HS-5 (cell line): ENCODE measurements at places on chromosomes 2 and 18.

DNA sequence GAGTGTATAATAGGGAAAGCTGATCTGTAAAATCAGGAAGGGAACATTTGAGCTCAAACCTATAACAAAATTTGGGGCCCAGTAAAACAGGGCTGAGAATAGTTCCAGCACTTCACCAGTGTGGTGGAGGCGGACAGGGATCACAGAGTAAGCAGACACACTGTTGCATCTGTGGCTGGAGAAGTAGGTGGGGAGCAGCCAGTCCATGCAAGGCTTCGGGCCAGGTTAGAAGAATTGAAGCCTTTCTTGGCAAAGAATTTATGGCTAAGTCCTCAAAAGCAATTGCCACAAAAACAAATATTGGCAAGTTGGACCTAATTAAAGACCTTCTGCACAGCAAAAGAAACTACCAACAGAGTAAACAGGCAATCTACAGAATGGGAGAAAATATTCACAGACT lies 93.8 kb upstream of the ZBTB14 start:
- no peak for DNase-seq

DNA sequence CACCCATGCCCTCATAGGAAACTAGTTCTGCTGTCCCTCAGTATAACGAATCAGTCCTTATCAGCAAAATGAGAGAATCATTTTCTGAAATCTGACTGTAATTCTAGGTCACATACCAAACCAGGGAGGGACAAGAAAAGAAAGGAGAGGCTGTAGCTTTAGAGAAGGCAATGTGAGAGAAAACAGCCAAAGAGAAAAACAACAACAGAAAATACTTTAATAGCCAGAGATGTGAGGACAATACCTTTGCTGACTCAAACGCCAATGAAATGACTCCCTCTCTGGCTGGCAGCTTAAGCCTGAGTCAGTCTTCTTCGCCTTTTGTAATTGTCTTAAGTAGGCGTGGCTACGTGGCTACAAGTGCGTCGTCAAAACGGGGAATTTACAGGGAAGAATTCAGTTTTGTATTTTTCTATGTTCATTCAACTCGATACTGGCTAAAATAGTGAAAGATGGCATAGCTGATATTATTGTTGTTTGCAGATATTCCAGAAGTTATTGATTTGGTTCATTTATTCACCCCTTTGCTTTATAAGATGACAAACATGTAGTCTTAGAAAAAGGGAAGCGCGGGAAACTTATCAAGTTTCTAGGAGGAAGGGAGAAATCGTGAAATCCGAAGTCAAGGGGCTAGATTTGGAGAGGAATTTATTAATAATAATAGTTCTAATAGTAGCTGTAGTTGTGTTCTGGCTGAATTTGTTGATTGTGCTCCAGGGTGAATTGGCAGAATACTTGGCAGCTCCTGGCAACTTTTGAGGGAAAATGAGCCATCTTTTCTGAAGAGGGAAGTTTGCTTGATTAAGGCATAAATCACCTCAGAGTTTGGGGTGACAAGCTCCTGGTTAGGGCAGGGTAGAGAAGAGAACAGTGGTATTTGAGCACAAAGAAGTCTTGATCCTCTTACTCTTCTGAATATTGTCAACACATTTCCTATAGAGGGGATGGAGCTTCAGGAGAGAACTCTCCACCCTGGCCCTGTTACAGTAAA lies at the start of gene IL1A:
Gene IL1A, minus strand, starts transcription at position 295 of the 991 bp plus-strand sequence. CDS start 723 bp downstream, outside the sequence.
- peak; percentile 69 for DNase-seq

DNA sequence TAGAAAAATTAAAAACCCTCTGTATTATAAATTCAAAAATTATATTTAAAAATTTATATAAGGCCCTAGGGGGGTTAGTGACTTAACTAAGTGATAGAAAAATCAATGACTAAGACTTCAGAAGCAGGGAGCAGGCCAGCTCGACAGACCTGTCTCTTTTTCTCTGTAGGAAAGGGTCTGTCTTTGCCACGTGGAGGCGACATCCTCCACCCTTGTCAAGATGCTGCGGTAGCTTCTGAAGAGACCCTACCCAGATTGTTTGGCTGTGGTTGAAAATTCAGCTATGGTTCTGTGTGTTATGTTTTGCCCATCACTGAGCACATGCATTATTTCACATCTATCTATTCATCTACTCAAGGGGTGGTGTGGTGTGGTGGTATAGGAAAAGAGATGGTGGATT lies 8.2 kb upstream of the SLC4A3 start:
- DNase-seq = no peak

GRCh38 chr2:191740016-191740419 lies 62.1 kb downstream of the NABP1 start:
- DNase-seq = no peak

- DNase-seq = no peak
These were observed 1835.5 kb upstream of the LRRTM1 start for GRCh38 chr2:82139979-82140611.
